NCI-H446 treated with DMSO at 0.1 percent for 48 hours (cell line): ENCODE measurements at places on chromosomes 3 and 15.

- DNase-seq: peak; percentile 29
Measured at GRCh38 chr3:120198305-120198878, 86.6 kb downstream of the GPR156 start.

DNA sequence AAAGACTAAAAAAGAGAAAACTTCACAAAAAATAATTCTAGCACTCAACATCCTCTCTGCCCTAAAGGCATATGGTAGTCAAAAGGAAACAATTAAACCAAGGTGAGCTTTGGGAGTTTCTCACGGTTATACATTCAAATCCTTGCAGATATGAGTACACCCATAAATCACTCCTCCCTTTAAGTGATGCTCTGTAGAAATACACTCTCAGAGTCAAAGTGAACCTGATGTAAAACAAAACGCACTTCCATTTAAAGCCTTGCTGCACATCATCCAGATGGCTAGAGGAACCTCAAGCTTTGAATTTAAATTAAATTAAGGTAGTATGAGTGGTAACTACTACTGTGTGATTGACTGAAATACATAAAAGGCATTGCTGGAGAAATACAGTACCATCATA is 36.0 kb upstream of the AADAC start:
- DNase-seq: no peak

DNA sequence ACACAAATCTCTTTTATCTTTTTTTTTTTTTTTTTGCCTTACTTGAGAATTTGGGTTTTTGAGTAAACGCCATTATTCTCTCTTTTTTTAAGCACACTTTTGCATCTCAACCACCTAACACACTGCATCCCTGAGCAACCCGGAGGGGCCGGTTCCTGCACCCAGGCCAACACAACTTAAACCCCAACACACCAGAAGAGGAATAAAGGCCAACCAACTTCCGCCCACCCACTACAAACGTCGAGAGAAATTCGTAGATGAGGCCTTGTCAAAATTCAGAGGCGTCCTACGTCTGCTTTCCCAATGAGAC is 389 bp upstream of the CCNB2 start:
- DNase-seq: no peak

DNA sequence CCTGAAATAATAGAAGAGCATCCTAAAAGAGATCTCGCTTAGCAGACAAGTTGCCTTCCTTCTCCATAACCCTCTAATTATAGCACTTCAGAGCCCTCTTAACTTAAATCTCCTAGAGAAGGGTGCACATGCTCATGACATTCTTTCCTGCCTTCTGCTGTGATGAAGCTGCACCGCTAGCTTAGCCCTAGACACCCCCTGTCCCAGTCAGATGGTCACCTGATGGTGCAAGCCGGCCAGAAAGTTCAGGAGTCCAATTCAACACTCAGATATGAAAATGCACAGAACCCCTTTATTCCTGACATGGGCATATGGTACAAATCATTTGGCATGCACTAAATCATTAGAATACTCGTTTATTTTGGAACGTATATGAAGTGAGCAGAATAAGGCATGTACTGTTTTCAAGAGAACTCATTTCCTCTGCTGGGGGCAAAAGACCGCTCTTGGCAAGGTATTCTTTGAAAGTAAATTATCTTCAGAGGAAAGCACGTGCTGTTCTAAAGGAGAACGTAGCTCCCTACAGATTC is 420.4 kb upstream of the PROK2 start:
- no peak for DNase-seq

DNA sequence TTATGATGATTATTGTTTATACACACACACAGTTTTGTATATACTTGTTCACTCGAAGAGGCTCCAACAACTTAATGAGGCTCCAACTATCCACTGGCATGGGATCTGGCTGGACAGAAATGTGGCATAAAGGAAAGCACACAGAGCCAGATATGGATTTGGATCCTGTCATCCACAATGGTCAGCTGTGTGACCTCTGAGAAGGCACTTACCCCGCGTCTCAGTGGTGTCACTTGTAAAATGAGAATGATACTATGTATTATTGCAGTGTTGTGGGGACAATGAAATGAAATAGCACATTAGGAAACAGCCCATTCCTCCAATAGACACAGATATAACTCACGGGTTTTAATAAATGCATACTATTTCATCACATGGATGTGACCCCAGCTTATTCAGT is 42.2 kb downstream of the PDZRN3 start:
- DNase-seq: no peak

DNA sequence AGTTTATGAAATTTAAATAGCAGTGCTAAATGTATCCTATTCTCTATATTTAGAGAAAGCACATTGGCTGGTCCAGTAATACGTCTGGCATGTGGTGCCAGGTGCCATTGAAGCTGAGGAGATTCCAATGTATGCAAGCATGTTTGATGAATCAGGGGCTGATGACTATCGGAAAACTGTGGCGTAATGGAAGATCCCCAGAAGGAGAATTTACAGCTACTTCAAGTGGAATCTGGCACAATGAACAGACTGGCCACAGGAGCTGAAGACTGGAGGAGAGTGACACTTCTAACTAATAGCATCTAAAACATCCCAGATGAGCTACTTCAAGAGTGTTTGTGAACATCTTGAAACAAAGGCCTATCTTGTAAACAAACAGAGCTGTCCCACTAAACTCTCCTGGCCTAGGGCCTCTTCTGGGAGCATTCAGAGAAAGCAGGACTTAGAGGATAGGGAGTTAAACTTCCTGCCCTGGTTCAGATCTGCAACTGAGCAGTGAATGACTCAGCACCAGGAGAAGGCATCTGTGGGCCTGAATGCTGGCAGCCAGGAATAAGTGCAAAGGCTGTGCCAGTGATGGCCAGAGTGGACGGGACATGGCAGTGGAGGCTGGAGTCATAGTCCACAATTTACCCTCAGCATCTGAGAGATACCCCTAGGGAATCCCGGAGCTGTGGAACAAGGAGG is 15.2 kb upstream of the ACTC1 start:
- DNase-seq: no peak

GRCh38 chr3:139647866-139648435 is 29.8 kb downstream of the NMNAT3 start:
- no peak for DNase-seq

DNA sequence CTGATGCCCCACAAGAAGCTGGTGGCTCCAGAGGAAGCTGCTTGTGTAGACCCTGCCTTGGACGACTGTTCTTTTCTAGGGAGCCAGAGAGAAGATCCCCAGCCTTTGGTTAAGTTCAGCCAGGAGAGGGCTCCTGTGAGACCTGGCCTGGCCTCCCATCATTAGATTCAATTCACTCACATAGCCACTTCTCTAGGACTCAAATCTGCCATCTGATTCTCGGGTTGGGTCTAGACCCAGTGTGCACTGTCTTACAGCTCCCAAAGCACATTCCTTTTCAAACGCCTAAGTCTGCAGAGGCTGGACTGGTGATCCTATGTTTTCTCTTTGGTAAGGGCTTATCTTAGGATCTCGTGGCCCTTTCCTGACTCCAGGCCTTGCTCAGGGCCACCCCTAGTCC is 81.7 kb upstream of the NPHP3 start:
- DNase-seq: no peak

DNA sequence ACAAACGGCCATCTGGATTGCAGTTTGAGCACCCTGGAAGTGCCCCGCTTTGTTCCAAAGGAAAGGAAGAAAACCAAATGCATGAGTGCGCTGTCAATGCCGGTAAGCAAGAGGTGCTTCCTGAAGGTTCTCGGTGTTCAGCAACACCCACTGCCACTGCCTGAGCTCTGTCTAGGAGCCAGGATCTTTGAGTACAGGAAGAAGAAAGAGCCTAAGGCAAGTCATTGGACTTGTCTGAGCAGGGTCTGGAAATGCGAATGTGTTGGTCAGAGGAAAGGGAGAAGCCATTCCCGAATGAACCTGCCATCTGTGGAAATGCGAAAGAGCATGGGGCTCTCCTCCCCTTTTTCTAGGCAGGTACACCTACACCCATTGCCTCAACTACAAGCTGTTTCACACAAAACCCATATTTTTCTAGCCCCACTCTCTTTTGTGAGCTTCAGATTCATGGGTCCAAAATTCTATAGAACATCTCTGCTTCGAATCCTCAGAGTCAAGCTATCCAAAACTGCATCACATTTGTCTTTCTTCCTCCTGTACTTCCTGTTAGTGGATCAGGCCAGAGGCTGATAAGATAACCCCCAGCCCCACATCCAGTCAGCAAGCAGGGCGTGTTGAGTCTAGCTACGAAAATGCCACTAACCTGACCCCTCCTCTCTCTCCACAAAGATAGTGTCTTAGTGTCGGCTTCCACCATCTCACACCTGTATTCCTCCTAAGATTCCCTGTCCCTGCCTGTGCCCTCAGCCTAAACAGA is 55.6 kb upstream of the C15orf61 start:
- no peak for DNase-seq

- no peak for DNase-seq
Measured at GRCh38 chr3:116897382-116897781, 187.8 kb downstream of the TUSC7 start.

DNA sequence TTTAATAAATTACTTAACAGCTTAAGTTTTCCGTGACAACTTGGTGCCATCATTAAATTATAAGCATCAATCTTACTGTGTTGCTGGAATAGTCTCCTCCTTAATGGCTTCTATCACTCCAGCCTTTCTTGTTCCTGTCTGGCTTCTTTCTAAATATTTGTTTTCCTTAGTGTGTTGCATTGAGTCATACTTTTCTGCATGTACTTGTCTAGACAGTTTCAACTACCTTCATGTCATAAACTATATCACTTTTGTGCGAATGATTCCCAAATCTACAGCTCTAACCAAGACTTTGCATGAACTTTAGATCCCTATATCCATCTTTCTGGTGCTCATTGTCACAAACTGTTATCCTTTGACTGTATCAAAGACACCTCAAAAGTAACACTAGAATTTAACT is 78.4 kb downstream of the AKAP13 start:
- no peak for DNase-seq

GRCh38 chr3:124163689-124164088 is 171.8 kb upstream of the ROPN1 start:
- DNase-seq: no peak
